ENCODE measurements at places on chromosomes 7 and 10. TPM values are rescaled to one million over a fixed set of nuclear protein-coding genes. Genes with fewer than 3 reads are reported as not detected.

The UNCX gene
- total RNA-seq: not detected

The KCNIP2 gene
- total RNA-seq: 0.32 TPM

The SPDYE11 gene
- not detected for total RNA-seq

The STEAP2 gene
- 4.2 TPM for total RNA-seq

The ADRA2A gene
- not detected for total RNA-seq

The TECTB gene
- total RNA-seq: not detected

The LIPK gene
- not detected for total RNA-seq

The PRKAR2B gene
- total RNA-seq: 2.8 TPM

All from A549 treated with Mapracorat at 1 μM for 4 hours (cell line).